ENCODE measurements at places on chromosomes 13 and 19.
A peak's percentile ranks its signal among the peaks of the same experiment; 100 is the strongest.

GRCh38 chr19:41872775-41873647, 4.1 kb upstream of the CD79A start:
- DNase-seq, result peak; percentile 54

GRCh38 chr19:39832341-39833083, 1.4 kb downstream of the DYRK1B start:
- no peak for DNase-seq

- no peak for DNase-seq
Measured at GRCh38 chr19:53504885-53505284, 33.1 kb upstream of the ZNF331 start.

DNA sequence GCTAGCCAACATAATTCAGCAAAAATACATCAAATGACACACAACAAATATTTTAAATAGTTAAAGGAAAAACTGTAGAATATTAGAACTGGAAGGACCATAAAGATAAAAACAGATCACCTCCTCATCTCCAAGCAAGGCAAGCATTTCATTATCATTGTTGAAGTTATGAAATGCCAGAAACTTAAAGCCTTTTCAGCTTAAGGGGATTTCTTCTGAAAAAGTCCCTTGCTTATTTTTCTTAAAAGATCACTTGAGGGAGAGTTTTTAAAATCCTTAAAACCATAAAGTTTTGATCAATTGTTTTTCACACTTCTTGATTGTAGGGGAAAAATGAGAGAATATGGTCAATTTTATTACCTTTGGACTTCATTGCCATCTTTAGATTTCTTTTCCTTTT, 37.4 kb downstream of the FLT1 start:
- no peak for DNase-seq

GRCh38 chr13:112204346-112205327, 137.7 kb downstream of the SOX1 start:
- DNase-seq, result no peak

DNA sequence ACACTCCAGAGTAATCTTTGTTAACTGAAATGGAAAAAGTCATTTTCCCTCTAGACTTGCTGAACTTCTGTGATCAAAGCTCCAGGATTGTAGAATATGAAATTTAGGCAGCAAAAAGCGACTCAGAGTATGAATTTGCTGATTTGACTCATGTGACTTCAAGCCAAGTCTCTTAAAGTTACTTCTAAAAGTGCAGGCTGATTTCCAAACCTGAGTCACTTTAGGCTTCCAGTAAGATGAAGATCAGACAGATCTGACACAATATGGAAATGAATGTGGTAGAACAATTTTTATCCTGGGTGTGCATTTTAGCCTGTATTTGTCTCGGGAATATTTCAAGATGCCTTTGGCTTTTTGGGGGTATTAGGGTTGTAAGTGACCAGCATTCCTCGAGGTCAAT, 151.0 kb upstream of the TMTC4 start:
- DNase-seq, result no peak

DNA sequence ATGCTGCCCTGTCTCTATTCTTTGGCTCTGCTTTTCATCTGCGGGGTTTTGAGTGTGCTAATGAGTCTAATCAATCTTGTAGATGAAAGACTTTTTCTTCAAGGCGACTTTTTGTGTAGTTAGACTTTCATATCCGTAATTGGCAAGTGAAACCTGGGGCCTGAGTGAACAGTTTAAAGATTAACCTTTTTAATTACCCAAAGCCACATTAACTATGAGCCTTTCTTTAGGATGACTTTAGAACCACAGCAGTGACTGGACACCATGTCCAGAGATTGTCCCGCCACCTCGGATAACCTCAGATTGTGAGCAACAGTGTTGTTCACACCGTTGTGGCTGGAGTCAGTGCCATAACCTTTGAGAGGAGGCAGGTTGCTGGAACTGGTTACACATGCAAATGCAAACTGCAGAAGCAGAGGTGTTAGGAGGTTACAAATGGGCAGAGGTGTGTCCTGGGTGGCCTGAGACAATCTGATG, 58.7 kb downstream of the SIAH3 start:
- DNase-seq, result no peak

DNA sequence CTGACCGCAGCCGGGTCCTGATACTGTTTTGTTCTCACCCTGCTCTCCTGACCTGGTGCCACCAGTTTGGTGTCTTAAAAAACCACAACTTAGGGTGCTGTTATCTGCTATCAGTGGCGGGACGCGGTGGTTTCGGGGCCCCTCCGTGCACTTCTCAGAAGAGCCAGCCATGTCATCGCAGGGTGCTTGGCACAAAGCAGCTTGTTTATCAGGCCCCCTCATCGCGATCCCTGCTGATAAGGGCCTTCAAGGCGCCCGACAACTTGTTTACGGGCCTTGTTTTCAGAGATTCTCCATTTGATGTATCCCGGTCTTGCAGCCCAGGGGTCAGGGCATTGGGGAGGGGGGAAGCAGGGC, 58.1 kb upstream of the KLF2 start:
- peak; percentile 37 for DNase-seq

GRCh38 chr13:48828962-48829411, 146.7 kb upstream of the FNDC3A start:
- peak; percentile 8 for DNase-seq

DNA sequence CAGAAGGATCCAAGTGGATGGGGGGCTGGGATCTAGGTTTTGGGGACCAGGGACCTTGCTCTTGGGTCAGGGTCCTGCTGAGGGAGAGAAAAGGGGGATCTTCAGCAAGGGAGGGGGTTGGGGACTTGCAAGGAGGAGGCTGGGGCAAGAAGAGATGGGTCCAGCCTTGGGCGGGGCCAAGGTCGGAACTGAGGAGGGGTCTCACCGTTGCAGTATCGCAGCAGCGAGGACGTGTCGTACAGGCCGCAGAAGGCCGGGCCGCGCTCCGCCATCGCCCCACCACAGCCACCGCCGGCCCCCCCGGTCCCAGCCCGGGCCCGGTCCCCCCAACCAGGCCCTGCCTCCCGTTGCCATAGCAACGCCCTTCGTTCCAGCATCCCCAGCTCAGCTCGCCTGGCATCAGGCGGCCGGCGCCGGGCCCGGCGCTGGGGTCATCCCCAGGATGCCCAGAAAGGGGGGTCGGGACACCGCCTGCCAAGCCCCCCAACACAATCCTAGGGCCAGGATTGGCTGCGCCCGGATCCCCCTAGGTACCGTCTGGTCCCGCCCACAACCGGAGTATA, 6.0 kb upstream of the EML2 start:
- peak; percentile 22 for DNase-seq

GRCh38 chr19:51760697-51761356, at the start of gene FPR2:
Gene FPR2, plus strand, starts transcription at chr19:51761180. Its CDS starts 7,479 bp downstream, at chr19:51768659.
- DNase-seq, result no peak

DNA sequence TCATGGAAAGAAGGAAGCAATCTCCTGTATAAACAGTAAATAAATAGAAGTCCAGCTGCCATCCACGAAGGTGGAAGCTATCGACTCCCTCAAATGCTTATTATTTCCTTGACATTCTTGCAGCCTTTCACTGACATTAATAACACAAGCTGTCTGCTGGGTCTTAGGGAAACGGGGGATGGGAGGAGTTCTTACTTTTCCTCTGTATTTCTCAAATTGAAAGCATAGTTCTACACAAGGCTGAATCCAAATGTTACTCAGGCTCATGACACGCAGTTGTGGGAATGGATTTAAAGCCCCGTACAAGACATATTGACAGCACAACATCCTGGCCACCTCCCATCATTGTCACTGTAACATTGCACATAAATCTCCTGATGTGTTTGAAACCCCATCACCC, 4.0 kb downstream of the SERPINE3 start:
- no peak for DNase-seq

DNA sequence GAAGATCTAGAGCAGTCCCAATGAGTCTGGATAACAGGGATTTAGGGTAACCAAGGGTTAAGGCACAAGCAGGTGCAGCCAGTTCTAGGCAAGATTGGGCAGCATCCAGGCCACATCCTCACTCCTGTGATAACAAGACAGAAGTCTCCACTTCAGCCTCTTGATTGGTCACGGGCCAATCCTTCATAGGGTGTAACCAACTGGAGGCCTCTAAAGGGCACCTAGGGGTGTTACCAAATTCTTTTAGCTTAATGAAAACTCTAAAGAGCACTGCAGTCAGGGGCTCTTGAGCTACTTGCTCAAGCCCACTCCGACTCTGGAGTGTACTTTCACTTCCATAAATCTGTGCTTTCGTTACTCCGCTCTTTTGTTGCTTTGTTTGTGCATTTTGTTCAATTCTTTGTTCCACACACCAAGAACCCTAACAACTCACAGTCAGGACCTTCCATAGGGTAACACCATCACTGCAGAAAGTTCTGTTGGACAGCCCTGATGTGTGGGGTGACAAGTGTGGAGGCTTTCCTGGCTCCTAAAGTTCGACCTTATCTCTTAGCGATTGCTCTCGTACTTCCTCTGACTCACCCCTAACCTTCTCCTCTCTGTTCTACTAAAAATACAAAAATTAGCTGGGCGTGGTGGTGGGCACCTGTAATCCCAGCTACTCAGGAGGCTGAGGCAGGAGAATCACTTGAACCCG, 36.1 kb downstream of the ZSWIM9 start:
- DNase-seq, result no peak

DNA sequence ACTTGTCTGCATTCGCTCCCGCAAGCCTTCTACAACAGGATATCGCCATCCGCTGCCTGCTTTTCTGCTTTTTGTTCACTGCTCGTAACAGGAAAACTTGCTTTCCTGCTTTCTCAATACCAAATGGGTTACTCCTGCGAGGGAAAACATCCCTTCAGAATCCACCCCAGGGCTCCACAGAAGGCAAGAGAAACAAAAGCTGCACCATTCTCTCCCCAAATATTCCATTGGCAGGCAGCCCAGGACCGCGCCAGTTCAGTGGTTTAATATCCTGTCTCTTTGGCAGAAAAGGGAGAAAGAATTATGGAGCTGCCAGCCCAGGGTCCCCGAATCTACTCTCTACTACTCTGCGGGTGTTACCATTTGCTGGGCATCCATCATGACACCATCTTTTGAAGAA, 84.7 kb upstream of the DOCK9 start:
- no peak for DNase-seq

DNA sequence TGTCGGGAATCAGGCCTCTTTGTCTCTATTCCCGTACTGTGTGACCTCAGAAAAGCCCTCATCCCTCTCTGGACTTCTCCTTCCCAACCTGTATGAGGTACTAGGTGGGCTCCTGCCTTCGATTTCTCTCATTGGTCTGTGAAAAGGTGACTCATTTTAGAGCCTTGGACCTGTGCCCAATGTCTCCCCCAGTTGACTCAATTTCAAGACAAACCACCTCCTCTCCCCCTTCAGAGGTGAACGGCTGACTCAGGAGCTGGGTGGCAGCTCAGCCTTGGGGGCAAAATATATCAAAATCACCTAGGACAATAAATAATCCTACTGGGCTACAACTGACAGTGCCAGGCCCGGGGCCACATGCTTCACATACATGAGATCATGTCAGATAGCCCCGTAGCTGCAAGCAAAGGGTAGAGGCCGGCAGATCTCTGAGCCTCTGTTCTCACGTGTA, 630 bp downstream of the COQ8B start:
- peak; percentile 81 for DNase-seq

DNA sequence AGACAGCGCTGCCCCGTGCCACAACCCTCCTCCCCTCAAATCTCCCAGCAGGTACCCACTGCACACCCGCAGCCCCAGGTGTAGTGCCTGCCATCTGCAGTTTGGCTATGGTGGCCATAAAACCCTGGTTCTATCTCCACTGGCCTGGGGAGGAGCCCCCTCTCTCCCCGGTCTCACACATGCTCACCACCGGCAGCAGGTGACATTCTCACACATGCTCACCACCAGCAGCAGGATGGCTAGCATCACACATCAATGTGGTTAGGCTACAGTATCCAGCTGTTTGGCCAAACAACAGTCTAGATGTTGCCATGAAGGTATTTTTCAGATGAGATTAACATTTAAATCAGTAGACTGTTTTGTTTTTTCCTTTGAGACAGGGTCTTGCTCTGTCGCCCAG, 31.1 kb downstream of the ELL start:
- DNase-seq, result no peak

DNA sequence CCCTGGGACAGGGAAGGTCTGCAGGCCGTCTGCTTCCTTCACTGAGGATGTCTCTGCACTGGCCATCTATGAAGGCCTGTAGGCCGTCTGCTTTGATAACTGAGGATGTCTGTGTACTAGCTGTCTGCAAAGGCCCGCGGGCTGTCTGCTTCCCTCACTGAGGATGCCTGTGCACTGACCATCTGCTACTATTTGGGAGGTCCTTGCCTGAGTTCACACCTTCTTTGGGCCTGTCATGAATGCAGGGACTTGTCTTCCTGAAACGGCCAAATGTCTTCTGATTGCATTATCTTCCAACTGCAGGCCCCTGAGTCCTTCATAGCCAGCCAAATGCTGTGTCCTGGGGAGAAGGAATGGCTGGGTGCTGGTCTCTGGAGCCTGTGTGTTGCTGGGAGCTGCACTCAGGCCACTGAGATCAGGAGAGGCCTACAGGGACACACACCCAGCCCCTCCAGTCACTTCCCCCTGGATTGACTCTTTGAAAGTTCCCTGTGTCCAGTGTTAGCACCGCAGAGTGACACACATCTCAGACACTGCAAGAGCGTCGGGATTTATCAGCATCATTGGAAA, 72.9 kb downstream of the TEX29 start:
- DNase-seq, result no peak

DNA sequence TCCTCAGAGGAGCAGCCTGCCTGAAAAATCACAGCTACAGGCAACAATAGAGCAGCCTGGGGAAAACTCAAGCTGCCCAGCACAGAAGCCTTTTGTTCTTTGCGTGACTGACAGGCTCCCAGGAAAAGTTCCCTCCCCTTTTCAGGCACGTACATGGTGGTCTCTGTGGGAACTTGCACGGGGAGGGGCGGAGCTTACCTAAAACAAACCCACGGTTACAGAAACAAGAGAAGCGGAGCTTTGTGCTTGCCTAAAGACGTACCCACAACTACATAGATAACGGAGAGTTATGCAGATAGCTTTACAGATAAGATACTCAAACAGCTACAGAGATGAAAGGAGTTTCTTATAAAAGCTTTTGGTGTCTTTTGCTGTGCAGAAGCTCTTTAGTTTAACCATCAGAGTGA, 11.4 kb downstream of the ETFB start:
- DNase-seq, result no peak

DNA sequence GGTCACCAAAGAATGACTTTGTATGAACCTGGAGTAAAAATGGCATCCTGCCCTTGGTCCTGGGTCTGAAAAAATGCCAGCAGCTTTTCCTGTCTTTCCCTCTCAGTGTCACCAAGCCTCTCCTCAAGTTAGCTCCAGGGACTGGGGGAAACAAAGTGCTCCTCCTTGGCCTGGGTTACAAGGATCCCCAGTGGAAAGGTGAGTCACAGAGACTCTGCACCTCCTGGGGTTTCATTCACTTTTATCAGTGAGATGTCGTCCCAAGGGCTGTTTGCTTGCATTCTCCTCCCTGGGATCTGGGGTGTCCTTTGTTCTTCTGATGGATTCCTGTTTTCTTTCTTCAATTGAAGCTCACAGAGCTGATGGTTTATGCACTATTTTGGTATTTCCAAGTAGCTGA, 93.2 kb upstream of the CSNK1A1L start:
- no peak for DNase-seq

- DNase-seq, result peak; percentile 22
Measured at GRCh38 chr13:76884186-76884906, 1.9 kb downstream of the KCTD12 start.

- no peak for DNase-seq
Measured at GRCh38 chr13:91739751-91740150, 341.3 kb downstream of the GPC5 start.
